ENCODE measurements at places on chromosomes 4 and X. TPM values are rescaled to one million over a fixed set of nuclear protein-coding genes. Genes with fewer than 3 reads are reported as not detected.
A peak's percentile ranks its signal among the peaks of the same experiment; 100 is the strongest.

DNA sequence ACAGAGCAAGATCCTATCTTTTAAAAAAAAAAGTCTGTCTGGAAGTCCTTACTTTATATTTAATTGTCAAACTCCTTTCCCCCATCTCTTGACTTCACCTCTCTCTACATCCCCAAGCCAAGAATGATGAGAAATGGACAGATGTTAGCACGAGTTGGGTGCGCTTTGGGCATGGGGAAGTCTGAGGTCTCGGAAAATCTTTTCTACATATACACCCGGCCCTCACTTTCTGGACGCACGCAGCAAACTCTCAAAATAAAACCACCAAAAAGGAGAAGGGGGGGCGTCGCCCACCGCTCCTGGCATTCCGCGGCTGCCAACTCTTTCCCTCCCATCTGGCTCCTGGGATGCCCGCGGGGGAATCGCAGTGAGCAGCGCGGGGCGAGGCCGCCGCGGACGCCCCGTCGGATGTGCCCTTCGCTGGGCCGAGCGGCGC lies 756 bp downstream of the IGFBP7 start:
- no peak for DNase-seq

- DNase-seq, result no peak
These were observed 252.4 kb upstream of the CPEB2 start for GRCh38 chr4:14749910-14750309.

DNA sequence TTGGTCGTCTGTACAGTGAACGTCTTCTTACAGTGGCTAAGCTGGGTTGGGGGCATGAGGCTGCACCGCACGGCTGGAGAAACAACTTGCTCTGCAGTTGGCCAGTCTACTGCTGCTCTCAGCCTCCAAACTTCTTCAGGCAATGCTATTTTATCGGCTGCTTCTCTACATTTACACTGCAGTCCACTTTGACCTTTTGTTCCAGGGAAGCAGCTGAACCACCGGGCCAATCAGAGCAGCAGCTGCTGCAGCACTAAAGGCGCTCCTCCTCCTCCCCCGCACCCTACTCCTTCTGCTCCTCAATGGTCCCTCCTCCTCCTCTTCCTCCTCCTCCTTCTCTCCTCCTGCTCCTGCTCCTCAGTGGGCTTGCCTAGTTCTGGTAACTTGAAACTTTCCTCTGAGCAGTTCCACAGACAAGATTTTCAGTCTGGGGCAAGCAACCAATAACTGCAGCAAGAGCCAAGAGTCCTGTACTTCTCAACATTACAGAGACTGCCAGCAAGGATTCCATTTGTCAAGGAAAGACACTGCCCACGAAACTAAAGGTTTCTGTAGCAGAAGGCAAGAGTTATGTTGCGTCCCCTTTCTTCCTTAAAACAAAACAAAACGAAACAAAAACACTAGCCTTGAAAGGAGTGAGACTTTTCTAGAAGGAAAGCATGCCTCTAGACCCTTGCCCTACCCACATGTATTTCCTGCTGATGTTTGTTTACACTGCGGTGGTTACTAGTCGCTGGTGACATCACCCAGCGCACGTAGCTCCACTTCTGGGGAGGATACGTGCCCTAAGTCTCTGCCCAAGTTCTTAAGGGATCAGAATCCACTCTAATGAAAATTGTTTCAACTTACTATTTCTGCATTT lies 125.7 kb upstream of the NAP1L5 start:
- peak; percentile 93 for DNase-seq

DNA sequence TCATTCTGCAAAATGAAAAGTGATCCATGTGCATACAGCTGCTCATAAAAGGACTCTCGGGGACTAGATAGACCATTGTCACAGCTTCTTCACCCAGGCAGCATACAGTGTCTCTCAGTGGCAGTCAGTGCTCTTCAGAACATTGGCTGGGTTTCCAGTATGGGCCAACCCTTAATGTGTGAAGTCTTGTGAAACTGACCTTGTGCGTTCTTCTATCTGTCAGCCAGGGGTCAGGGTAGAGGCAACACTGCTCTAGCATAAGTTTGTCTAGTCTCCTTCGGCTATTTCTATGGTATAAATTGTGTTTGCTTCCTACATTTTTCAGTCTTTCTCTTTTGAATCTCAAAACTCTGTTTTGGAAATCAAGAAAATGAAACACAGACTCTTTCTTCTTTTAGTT lies 37.0 kb upstream of the SMIM31 start:
- no peak for DNase-seq

DNA sequence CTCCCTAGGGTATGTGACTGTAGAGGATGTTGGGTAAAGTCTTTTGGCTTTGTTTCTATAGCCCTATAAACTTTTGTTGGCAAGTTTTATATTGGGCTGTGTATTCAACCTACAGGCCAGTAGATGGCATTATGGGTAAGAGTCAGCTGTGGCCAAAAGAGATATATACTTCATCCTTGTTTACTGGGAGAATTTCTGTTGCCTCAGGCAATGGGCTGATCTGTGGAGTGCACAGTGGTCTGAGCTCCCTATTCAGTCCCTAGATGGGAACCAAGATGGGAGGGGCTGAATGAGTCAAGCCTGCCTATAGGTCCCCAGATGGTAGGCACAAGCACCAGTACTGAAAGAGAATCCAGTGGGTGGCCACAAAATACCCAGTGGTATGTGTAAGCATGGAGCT lies 580.6 kb downstream of the EPHA5 start:
- no peak for DNase-seq

Gene PLAC1
- total RNA-seq, result not detected

Gene SUPT20HL2
- total RNA-seq, result not detected

DNA sequence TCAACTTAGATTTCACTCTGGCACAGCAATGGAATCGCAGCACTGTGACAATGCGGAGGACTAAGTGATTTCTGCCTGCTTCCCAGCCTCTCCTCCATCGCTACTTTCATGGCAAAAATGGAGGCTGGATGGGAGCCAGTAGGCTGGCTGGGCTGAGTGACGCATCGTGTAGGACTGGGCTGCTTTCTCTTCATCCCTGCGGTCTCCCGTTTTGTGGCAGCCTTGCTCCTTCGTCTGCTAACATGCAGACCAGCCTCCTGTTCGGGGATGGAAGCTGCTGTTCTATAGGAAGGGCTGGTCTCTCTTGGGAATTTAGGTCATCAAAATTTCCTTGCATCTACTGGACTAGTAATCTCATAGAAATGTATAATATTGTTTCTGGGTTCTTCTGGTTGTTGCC lies 15.8 kb upstream of the RGS12 start:
- no peak for DNase-seq

Gene SCRG1
- 1.1 TPM for total RNA-seq

Gene BEND2
- 0.24 TPM for total RNA-seq

Gene TBX22
- not detected for total RNA-seq

Gene APEX2
- 8.4 TPM for total RNA-seq

Gene FAT4
- 18.6 TPM for total RNA-seq

GRCh38 chr4:105933083-105933482 lies 37.8 kb downstream of the NPNT start:
- DNase-seq, result no peak

GRCh38 chr4:73308286-73308685 lies 49.7 kb upstream of the ANKRD17 start:
- DNase-seq, result no peak

- DNase-seq, result no peak
These were observed 41.8 kb downstream of the UGT2B28 start for GRCh38 chr4:69322055-69322454.

Gene ANOS1
- 4.2 TPM for total RNA-seq

Measured in cardiac septum (tissue), 1 donor.